ENCODE measurements at places on chromosomes 4 and X.
A peak's percentile ranks its signal among the peaks of the same experiment; 100 is the strongest.

GRCh38 chrX:63784902-63785707, at the start of gene ARHGEF9:
TSS of gene ARHGEF9 (minus strand) at chrX:63785214. CDS start at chrX:63785145, 69 bp downstream.
- DNase-seq = peak; percentile 10

DNA sequence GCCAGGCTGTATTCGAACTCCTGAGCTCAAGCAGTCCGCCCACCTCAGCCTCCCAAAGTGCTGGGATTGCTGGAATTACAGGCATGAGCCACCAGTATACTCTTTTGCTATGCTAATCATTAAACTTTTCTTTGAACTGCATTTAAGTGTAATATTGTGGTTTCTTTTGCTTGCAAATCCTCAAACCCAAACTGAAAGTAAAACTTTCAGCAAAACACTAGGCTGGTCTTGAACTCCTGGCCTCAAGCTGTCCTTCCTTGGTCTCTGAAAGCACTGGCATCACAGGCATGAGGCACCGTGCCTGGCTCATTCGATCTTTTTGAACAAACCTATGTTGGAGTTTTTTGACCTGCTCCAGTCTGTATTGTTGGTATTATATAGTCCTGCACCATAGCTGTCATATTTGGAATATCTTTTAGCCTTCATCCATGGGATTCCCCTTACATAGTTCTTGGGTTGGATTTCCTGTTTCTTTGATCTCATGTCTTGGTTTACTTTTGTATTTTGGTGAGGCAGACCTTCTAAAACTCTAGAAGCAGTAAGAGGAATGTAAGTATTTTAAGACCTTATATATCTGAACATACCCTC, 34.1 kb downstream of the MOB1B start:
- no peak for DNase-seq

DNA sequence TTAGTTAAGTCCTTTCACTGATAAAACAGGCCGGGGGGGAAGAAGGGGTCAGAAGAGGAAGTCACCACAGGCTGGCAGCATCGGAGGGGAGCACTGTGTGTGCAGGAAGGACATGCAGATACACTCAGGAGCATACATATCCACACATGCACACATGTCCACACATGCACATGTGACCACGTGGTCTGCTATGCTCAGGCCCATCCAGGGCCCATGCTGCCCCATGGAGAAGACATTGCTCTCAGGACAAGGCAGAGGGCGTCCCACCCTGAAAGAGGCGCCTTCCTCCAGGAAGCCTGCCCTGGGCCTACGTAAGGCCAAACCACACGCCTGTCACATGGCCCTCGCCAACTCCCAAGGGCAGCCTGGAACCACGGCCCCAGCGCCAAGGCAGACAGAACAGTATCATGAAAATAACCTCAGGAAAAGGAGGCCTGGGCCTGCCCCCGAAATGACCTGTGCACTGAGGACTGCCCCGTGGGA, 15.8 kb downstream of the WDR1 start:
- DNase-seq = no peak

DNA sequence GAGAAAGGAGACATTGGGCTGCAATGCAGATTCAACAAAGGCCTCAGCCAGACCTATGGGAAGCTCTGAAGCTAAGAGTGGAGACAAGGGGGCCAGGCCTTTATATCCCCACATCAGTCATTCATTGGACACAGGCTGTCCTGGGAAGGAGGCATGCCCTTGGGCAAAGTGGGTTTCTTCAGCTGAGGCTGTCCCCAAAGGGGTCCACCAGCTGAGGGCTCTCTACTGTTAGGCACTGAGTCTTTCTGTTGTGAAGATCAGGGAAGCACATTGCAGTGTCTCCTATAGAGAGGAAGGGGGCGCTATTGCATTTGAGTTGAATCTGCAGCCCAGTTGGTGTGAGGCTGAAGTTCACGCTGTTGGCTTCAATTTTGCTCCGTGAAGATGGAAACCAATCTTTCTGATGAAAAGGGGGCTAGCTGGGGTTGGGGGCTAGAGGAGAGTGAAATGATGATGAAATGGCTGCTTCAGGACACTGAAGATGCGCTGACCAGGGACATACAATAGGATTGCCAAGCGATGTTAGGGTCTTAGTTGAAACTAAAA, 48.0 kb downstream of the SLC25A5 start:
- DNase-seq = peak; percentile 71

DNA sequence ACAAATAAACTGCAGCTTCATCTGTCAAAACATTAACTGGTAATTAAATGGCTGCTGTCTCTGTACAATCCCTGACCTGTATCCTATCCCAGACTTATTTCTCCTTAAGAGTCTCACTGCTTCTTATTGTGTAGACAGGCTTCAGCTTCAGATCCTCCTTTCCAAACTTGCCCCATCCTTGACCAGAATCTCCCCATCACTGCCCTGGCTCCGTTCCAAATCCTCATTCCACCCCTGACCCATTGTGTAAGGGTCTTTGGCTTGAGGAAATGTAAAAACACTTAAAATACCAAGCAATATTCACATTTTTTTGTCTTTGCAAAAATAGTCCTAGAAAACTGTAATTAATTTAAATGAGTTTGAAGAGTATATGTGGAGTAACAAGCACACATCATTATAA, 152.6 kb upstream of the VEGFC start:
- no peak for DNase-seq

- DNase-seq = no peak
These were observed 63.5 kb upstream of the PJA1 start for GRCh38 chrX:69228732-69229131.

GRCh38 chr4:142452161-142452855, 393.8 kb downstream of the INPP4B start:
- DNase-seq = peak; percentile 58

DNA sequence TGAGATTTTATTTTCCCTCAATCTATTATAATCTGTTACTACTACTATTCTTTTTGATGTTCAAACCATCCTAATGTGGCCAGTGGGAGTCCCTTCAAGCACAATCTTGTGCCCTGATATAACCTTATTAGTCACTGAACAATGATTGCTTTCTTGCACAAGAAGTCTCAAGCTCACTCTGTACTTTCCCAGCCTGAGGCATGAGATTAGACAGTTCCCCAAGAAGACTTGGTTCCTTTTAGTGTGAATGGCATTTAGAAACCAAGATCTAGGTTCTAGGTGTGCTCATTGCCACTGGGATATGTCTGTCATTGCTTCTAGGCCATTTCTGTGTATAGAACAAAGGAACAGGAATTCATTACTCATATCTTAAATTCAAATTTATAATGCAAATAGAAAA, 28.0 kb upstream of the RBM41 start:
- DNase-seq = no peak

GRCh38 chrX:31580726-31581125, 508.9 kb upstream of the FTHL17 start:
- peak; percentile 16 for DNase-seq

- no peak for DNase-seq
These were observed 34.6 kb upstream of the DCAF8L2 start for GRCh38 chrX:27555514-27555913.

- DNase-seq = no peak
These were observed 737.5 kb upstream of the NDST4 start for GRCh38 chr4:115850799-115851509.

- DNase-seq = no peak
These were observed 31.5 kb upstream of the CLCN4 start for GRCh38 chrX:10125248-10125615.

GRCh38 chrX:153875391-153876111, 10.4 kb downstream of the L1CAM start:
- peak; percentile 65 for DNase-seq

DNA sequence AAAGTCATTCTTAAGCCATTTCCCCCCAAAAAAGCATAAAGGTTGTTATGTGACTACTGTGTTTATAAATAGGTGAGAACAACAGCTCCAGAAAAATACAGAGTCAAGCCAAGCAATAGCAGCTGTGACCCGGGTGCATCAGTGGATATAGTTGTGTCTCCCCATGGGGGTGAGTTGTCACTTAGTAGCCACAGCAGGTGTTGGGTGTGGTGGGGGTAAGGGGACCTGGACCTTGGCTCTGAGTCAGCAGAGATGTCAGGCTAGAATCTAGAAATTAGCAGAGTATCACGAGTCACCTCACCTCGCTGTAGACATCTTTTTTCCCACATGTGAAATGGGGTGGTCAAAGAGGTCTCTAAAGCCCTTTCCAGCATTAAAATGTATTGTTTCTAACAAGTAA, 42.4 kb downstream of the MOSPD2 start:
- no peak for DNase-seq

DNA sequence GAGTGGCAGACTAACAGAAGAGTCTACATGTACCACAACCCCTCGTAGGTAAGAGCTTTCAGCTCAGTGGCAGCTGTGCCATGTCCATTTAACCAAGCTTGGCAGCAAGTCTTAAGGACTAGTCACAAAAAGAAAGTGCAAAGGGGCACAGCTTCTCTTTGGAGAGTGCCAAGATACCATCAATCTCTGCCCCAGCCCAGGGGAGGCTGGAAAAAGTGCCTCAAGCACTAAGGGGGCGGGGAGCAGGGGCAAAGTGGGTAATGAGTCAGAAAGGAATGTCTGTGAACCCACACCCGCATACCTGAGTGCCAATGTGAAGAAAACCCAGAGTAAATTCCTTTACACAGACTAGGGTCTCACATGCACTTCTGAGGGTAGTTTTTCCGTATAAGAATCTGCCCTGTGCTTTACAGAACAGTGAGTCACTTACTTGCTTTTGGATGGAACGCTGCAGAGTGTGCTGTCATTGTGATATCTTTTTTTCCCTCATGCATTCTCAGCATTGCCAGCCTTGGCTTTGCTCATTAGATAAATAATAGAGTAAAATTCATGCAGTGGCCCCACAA, 219.8 kb downstream of the ZNF674 start:
- DNase-seq = peak; percentile 61

DNA sequence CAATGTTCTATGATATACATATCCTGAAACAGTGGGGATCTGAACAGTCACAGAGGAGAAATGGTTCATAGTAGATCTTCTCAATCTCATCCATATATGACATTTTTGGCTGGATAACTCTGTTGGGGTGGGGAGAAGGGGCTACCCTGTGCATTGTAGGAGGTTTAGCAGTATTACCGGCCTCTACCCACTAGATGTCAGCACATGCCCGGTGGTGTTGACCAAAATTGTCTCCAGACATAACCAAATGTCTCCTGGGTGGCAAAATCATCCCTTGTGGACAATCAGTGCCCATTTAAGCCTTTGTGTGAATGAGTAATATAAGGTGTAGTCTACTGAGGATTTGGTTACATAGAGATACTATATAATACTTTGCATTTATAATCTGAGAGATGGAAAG, 89.9 kb downstream of the PLS3 start:
- peak; percentile 42 for DNase-seq

GRCh38 chr4:152819026-152819645, 39.4 kb downstream of the ARFIP1 start:
- no peak for DNase-seq

GRCh38 chr4:182800216-182800515, 117.0 kb downstream of the DCTD start:
- DNase-seq = no peak

- DNase-seq = peak; percentile 71
These were observed 81.9 kb upstream of the QRFPR start for GRCh38 chr4:121462660-121463261.

DNA sequence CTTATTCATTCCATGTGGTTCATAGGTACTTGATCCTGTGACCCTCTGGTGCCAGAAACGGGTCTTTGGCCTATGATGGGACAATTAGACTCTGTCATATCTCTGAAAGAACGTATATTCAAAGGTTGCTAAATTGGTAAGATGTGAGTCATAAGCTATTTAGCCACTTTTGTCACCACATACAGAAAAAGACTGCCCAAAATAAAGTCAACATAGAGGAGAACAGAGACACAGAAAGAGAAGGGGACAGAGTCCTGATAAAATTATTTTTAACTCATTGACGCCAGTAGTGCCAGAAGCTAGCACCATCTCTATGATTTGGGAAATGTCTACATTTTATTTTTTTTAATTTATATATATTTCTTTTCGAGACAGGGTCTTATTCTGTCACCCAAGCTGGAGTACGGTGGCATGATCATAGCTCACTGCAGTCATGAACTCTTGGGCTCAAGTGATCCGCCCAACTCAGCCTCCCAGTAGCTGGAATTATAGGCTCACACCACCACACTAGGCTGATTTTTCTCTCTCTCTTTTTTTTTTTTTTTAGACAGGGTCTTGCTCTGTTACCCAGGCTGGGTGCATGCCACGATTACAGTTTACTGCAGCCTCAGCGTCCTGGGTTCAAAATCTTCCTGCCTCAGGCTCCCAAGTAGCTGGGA, 92.1 kb upstream of the COX18 start:
- no peak for DNase-seq

DNA sequence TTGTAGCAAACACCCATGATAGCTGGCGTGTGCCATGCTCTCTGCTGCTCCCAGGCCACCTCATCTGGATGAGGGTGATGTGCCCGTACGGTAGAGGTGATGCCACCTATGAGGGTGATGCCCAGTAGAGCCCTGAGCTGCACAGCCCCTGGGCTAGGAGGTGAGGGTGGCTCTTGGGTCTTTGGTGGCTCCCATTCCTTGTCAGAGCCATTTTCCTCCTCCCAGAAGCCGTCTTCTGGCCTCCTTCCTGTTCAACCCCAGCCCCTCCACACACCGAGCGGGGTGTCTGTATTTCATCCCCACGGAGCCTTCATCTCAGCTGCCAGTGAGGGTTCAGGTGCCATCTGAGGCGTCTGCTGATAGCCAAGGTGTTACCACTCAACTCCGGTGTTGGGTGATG, 12.0 kb upstream of the TNIP2 start:
- no peak for DNase-seq
